ENCODE measurements at places on chromosomes 5 and 9.
A peak's percentile ranks its signal among the peaks of the same experiment; 100 is the strongest.

DNA sequence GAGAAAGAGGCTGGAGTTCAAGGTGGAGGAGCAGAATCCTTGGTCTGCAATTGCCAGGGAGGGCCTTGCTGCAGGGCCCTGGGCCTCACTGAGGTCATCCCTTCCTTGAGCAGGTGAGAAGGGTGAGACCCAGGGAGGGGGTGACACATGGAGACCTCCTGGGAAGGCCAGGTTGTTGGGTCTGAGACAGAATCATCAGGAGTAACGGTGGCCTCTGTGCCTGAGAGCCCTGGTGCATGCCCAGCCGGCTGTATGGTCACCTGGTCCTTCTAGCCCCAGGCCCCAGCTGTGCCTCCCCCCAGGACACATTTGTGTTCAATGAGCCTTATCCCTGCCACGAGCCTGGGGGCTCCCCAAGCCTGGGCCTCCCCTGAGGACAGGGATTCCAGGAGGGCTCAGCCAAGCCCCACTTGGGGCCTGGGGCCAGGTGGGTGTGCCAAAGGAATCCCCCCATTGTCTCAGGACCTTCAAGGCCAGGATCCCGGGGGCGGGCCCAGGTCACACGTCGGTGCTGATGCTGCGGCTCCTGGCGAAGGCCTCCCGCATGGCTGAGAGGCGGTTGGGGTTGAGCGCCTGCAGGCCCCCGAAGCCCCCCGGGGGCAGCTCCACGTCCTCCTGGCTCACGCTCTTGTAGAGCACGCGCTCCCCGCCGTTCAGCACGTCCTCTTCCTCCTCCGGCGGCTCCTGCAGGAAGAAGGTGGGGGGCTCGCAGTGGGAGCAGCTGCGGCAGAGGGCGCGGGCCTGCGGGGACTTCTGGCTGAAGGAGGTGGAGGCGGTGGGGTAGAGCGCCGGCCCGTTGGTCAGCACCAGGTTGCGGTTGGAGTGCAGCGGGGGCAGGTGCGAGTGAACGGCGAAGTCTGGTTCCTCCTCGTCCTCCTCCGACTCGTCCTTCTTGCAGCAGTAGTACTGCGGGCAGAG lies 30.4 kb downstream of the FAM163B start:
- peak; percentile 49 for DNase-seq

- DNase-seq = peak; percentile 77
These were observed 423 bp upstream of the ABCA2 start for GRCh38 chr9:137028263-137029057.

GRCh38 chr5:88707216-88707965 lies 175.6 kb downstream of the MEF2C start:
- no peak for DNase-seq

DNA sequence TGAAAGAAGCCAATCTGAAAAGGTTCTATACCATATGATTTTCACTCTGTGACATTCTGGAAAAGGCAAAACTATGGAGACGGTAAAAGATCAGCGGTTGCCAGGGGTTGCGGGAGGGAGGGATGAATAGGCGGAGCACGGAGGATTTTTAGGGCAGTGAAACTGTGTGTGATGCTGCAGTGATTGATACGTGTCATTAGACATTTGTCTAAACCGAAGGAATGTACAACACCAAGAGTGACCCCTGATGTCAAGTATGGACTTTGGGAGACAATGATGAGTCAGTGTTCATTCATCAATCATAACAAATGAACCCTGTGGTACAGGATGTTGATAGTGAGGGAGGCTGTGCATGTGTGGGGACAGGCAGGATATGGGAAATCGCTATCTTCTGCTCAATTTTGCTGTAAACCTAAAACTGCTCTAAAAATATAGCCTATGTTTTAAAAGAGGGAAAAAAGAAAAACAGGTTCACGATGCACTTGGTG lies 34.4 kb downstream of the ERGIC1 start:
- DNase-seq = no peak

DNA sequence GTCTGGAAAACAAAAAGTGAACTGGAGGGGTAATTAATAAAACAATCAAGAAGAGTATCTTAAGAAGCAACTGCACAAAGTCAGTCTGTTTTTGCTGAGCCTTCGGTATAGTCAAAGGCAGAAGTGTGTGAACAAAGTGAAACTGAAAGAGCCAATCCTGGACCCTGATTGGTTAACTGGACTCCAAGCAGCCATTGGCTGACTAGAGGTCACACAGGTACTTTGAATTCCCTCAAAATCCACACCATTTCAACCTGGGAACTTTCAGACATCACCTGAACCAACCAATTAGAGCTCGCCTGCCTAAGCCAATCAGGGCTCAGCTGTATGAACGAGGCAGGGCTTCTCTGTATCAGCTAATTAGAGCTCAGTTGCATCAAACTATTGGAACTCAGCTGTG lies 286.7 kb downstream of the TLE4 start:
- no peak for DNase-seq
